ENCODE measurements at places on chromosomes 5 and 9.

DNA sequence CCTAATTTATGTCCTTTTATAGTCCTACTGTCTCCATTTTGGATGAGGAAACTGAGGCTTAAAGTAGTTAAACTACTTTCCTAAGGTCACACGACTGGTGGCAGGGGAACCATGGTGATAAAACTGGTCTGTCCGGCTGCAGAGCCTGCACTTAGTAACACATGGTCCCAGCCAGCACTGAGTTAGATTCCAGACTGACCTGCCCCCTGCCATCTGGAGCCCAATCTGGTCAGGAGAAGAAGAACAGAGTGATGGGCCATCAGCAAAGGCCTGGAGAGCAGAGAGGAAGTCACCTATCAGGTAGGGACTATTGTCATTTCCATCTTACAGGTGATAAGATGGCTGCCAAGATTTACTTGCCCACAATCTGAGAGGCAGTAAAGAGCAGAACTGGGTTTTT, 86.6 kb upstream of the SLC25A48 start:
- no peak for DNase-seq

DNA sequence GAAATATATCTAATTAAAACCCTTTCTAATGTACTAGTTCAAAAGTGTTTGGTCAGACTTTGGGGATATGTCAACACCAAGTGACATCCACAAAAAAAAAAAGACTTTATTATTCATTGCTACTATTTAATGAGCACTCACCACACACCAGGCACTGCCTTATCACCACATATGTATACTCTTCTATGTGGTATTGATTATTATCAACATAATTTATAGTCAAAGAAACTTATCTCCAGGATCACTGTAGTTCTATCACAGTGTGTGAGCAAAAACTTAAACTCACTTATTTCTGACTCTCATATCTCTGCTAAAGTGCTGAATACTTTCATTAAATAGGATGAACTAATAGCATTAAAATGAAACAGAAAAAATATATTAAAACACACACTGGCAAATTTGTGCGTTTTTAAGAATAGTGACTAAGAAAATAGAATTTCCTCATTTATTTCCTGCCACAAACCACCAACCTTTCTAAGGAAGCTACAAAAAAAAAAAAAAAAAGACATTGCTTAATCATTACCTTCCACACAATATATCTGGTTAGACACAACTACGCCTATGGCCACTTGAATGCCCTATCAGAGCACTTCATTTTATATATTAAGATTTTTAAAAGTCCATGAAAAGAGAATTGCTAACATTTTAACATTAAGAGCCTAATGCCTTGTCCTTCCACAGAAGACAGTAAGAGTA, 12.8 kb downstream of the SLCO4C1 start:
- no peak for DNase-seq

GRCh38 chr9:26956860-26957233, 635 bp downstream of the IFT74 start:
- DNase-seq, result no peak

DNA sequence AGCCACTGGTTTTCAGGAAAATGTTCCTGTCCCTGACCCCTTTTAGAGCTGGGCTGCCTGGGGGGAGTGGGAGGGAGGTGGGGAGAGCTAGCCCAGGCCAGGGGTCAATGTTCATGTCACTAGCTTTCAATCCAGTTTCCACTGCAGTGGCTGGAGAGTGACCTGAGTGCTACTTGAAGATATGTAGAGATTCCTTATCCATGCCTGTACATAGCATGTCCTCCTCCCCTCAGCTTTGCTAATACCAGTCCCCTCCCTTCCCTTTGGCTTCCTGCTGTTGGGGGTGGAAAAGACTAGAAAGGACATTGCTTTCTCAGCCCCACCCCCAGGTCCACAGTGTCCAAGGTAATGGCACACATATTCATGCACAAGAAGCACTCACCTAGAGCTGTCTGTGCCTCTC, 7.8 kb downstream of the DNAJB5 start:
- DNase-seq, result no peak

DNA sequence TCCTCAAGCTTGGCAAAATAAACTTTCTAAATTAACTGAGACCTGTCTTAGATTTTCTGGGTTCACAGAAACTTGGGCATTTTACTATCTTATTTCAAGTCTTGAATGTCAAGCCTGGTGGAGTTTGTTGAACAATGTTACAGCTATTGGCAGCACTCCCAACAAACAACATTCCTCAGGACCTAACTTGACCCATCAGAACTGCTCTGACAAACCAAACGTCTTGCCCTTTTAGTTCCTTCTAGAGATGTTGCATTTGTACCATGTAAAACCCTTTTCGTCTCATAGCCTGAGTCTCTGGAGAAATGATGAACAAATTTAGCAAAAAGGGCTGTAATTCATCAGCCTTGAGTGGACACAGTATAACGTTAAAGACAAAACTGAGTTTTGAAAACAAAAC, 51.1 kb downstream of the GNA14 start:
- no peak for DNase-seq

DNA sequence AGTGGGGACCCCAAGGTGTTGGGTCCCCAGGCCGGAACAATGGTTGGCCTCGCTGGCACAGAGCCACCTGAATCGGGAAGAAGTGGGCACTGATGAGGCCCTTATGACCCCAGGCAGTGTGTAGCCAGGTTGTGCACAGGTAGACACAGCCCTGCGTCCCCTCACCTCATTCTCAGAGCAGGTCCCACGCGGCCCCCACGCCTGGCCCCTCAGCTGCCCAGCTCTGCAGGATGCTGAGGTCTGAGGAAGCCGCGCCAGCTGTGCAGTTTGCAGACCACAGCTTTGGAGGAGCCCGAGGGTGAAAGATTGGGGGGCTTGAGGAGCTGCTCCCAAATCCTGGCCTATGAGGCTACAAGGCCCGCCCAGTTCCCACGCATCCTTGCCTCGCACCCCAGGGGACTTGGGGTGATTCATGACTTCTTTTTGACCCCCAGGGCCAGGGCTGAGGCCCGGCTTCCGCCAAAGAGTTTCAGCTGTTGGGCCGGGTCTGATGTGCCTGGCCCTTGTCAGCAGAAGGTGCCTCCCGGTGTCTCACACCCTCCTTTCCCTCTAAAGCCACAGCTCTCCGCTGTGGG, 87.8 kb upstream of the PHYKPL start:
- DNase-seq, result no peak

DNA sequence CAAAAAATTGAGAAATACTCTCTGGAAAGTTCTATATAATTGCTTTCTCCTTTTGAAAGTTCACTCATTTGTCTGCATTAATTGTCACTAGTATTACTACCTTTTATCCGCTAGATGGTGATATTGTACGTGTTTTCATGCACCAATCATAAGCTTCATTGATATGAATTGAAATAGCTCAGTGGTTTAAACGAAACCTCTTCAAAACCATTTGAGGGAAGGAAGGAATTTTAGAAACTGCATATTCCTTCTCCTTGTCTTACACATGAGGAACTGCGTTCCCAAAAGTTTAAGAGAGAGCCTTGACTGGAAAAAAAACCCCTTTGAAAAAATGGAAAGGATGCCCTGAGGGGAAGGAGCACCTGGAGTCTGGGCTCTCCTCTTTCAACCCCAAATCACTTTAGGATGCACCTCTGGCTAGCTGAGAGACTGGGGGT, 98.6 kb downstream of the YTHDC2 start:
- peak; percentile 23 for DNase-seq

Measured in NCI-H774 (cell line).